ENCODE measurements at places on chromosomes 5 and 9.

DNA sequence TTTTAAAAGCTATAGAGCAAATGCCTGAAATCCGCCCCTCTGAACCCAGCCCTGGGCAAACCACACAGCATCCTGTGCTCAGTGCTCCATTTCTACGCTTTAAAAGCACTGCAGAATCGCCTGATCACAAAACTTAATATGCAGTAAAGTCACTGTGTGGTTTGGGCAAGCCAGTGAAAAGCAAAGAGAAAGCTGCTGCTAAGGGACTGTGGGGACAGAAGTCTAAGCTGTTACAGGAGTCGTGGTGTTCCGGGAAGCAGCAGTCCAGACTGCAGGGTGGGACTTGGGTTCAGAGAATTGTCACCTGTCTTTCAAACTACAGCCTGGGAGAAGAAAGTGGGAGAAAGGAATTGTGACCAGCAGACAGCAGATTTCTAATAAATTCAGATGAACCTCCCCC is 8.2 kb downstream of the RAPGEF1 start:
- no peak for DNase-seq

- no peak for DNase-seq
Measured at GRCh38 chr5:110463106-110463505, 263.4 kb downstream of the TMEM232 start.

- DNase-seq: no peak
Measured at GRCh38 chr9:114180696-114181606, 25.6 kb downstream of the COL27A1 start.

- peak; percentile 71 for DNase-seq
Measured at GRCh38 chr9:128689820-128690683, 1.0 kb downstream of the SET start.

DNA sequence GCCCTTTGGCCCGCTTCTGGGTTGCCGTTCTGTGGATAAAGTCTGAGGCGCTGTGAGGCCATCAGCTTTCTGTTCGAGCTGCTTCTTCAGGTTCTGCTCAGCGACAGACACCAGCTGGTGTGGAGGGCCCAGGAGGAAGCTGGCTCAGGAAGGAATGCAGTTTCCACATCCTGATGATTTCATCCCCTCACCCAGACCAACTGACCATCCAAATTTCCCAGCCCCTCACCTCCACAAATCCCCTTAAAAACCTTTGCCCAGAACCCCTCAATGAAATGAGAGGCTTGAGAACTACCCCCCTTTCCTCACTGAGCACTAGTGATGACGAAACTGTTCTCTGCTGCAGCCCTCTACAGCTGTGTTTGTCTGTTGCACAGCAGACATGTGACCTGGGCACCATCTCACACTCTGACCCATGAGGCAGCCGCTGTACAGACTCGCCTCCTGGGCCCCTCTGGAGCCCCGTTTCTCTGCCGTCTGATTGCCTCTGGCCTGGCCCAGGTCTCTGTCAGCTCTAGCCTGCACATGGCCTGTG is 45.4 kb downstream of the SPATA31C2 start:
- no peak for DNase-seq

GRCh38 chr9:116883676-116884075 is 196.6 kb downstream of the TRIM32 start:
- DNase-seq: no peak

- DNase-seq: no peak
Measured at GRCh38 chr9:72733895-72734294, 212.5 kb downstream of the TMC1 start.

DNA sequence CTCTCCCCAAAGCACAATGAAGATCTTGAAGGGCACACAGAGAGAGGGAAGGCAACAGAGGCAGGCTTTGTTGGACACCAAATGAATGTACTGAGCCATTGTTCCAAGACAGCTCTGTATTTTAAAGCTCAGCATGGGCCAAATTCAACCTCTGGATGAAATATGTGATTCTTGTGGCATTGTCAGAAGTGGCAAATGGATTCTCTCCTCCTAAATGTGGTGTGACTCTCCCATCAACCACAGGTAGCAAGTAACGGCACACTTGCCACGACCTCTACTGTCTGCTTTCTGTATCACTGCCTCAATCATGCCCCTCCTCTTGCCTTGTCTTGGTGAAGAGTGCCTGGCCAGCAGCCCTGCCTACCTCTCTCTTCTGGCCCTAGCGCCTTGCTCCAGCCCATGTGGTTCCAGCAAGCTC is 6.1 kb upstream of the MOB3B start:
- no peak for DNase-seq

DNA sequence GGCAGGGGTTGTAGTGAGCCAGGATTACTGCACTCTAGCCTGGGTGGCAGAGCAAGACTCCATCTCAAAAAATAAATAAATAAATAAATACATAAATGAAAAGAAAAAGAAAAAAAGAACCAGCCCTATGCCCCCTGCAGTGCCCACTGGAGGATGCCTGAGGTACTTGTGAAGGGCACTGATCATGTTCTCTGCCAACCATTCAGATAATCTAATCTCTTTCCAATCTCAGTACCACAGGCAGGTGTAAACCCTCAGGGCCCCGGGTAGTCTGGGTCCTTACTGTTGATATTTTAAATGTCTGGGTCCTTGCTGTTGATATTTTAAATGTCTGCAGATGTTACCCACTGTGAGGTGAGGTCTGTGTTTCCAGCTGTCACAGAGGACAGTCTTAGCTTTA is 321.8 kb upstream of the ADCY2 start:
- DNase-seq: no peak

GRCh38 chr9:120625222-120625621 is 45.3 kb upstream of the CDK5RAP2 start:
- no peak for DNase-seq

GRCh38 chr9:87282538-87282937 is 215.1 kb upstream of the DAPK1 start:
- no peak for DNase-seq

GRCh38 chr9:114169029-114169951 is 14.0 kb downstream of the COL27A1 start:
- DNase-seq: no peak

- DNase-seq: peak; percentile 38
Measured at GRCh38 chr9:122005597-122005996, 87.5 kb downstream of the TTLL11 start.

GRCh38 chr5:122702524-122702875 is 72.4 kb upstream of the SNX2 start:
- no peak for DNase-seq

DNA sequence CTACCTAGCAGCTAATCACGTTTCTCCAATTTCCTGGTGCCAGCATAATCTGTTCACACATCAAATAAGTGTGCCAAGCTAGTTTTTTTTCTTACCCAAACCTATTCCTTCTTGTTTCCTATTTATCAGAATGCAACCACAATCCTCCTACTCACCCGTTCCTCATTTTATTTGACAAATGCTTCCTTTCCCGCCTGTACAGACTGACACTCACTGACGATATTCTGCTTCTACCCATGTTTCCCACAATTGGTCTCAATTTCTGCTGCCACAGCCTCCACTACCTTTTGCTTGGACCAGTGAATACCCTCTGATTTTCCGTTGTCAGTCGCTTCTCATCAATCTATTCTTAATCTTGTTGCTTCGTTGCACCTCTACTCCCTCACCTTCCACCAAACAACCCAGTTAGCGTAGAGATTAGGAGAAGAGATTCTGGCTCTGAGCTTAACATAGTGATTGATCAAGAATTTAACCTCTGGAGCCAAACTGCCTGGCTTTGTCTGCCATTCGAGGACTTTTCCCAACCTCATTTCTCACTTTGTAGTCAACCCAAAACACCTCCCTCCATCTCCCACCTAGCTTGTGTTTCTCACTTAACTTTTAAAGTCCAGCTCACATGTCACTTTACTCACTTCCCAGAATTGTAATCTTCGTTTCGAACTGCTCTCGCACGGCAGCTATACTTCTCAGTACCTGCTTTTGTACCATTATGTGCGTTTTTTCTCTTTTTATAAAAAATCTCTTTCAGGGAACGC is 729 bp upstream of the TMEM38B start:
- DNase-seq: no peak

GRCh38 chr9:33144551-33144950 is 22.6 kb downstream of the B4GALT1 start:
- no peak for DNase-seq

DNA sequence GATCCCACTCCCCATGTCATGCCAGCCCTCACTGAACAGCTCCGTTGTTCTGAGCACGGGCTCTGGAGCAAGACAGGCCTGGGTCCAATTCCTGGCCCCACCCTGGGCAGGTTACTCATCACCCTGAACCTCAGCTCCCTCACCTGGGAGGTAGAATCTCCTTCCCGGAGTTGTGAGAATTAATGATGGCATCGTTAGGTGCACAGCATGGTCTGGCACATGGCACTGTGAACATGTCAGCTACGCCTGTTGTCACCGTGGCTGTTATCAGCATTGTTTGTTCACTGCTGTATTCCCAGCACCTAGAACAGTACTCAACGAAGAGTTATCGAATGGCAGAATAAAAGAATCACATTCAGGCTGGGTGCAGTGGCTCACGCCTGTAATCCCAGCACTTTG is 43.0 kb downstream of the LRSAM1 start:
- DNase-seq: no peak

DNA sequence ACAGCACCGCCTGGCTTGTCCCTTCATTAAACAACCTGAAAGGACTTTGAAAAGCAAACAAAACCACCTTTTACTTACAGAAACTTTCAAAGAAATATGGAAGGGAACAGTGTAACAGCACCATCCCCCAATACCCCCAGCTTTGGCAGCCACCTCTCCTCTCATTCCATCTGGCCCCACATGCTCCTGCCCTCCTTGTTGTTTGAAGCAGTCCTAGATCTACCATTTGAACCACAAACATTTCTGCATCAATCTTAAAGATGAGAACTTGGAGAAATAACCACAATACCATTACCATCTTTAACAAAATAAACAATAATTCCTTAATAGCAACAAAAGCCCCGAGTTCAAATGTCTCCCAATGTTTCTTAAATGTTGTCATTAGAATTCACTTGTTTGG is 17.8 kb upstream of the COL15A1 start:
- no peak for DNase-seq

- no peak for DNase-seq
Measured at GRCh38 chr5:72951671-72952468, 4.0 kb upstream of the FCHO2 start.

DNA sequence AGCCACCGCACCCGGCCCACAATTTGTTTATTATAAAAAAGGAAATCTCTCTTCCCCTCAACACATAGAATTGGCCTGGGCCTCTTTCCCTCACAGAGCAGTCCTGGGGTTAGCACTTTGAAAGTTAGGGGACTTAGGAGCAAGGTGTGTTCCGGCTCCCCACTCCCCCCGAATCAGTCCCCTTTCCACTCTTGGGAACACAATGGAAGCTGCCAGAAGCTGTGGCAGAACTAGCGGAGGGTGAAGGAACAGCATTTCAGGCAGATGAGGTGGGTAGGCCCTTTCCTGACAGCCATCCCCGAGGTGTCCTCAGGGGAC is 16.4 kb upstream of the C5orf47 start:
- no peak for DNase-seq

GRCh38 chr5:95743232-95743631 is 12.1 kb downstream of the RHOBTB3 start:
- DNase-seq: no peak

DNA sequence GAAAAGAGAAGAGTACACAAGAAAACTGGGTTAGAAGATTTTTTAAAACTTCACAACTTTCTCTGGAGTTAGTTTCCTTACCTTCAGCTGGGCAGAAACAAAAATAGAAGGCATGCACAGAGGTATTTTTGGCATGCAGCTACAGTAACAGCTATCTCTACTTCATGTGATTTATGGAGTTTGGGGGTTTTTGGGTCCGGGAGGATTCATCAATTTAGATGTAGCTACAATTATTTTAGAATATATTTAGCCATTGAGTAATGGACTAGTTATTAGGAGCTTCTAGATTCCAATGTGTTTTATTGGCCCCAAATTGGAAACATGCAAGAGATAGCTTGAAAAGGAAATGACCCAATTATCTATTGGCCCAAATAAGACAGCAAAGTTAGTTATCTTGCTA is 91.6 kb upstream of the TNFAIP8 start:
- no peak for DNase-seq

DNA sequence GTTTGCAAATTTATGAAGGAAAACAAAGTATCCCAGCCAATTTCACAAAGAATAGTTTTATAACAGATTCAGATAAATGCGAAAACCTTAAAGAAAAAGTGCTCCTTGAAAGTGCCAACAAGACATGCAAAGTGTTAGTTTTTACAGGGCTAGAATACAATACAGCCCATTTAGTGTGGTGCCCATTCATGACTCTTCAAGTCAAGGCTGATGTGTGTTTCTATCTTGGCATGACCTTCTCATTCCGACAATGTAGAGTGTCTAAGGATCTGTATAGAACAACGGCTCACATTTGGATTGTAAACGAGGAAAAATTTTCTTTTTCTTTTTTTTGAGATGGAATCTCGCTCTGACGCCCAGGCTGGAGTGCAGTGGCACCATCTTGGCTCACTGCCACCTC is 205.2 kb upstream of the SEMA6A start:
- no peak for DNase-seq

- DNase-seq: no peak
Measured at GRCh38 chr5:112210430-112211005, 208.6 kb downstream of the EPB41L4A start.

DNA sequence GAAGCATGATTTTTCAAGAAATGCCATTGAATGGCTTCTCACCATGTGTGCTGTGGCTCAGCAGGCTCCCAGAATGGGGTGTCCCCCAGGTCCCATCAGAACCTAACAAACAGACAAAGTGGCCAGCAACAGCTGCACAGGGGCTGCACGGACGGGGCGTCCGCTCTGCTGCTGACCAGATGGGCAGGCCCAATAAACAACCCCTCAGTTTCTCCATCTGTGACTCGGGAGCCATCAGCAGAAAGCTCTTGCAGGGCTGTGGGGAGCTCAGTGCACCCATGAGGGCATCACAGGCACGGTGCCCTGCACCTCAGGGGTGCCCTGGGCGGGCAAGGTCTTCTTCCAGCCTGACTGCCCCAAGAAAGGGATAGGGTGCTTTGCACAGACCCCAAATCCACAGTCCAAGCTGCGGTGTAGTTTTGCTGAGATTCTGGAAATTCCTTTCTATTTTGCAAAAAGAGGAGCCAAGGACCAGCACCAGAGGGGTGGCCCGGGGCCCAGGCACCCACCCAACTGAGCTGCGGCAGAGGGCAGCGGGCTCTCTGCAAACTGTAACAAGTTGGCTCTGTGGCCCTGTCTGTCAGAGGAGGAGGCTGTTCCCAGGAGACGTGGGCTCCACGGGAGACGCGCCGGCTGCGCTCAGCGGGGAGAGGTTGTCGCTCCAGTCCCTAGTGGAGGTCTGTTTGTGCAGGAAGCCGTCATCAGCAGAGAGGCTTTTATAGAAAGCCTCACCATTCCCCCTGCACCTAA is 138.7 kb upstream of the PPP1R26 start:
- no peak for DNase-seq

DNA sequence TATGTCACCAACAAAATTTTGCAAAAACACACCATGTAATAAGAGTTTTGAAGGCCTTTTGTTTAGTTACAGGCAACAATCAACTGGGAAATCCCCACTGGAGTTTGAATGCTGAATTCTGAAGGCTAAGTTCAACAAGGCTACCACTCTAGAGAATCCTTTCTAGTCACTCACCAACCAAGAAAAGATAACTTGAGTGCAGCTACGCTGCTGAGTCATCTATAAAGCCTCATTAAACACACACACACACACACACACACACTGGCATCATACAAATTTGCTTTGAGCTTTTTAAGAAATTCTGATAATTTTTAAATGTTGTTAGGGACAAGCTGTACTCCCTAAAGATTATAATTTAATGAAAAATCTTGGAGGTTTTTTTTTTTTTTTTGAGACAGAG is 219.6 kb downstream of the DENND1A start:
- no peak for DNase-seq

Measured in HuH-7.5 (cell line).